Stimulated activated CD8-positive, alpha-beta memory T cell treated with anti-CD3 and anti-CD28 coated beads, Interleukin-2, amount 100 ng/mL, for 48 hours (primary cell): ENCODE measurements at places on chromosomes 6 and 20.

DNA sequence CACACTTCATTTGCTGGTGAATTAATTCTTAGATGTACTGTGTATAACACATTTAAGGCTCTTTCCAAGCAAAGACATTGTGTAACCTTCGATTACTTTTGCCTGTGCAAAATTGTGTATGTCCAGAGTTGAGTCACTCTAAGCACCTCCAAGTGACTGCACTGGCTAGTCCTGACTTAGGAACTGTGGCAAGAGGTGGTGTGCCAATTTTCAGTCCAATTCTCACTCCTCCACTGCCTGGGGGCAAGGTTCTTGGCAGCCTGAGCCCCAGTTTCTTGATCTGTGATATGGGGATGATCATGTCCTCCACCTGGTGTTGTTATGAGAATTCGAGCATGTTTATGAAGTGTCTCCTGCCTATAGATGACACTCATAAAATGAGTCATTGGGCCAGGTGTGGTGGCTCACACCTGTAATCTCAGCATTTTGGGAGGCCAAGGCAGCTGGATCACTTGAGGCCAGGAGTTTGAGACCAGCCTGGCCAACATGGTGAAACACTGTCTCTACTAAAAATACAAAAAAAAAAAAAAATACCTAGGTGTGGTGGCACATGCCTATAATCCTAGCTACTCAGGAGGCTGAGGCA lies 105.3 kb upstream of the CDYL start:
- DNase-seq, result no peak

GRCh38 chr6:169490246-169490641 lies 211.6 kb downstream of the WDR27 start:
- DNase-seq, result no peak

- no peak for DNase-seq
Observed at GRCh38 chr6:1267790-1268762, 43.8 kb upstream of the FOXQ1 start.

GRCh38 chr6:19465256-19465655 lies 371.9 kb upstream of the ID4 start:
- DNase-seq, result no peak

- peak; percentile 50 for DNase-seq
Observed at GRCh38 chr20:45229264-45230056, 8.3 kb downstream of the SEMG2 start.

GRCh38 chr6:111563581-111563980 lies 42.1 kb downstream of the TRAF3IP2 start:
- no peak for DNase-seq
